ENCODE measurements at places on chromosomes 5 and 9.

- DNase-seq: no peak
Observed at GRCh38 chr5:139856714-139857113, 61.1 kb downstream of the PSD2 start.

DNA sequence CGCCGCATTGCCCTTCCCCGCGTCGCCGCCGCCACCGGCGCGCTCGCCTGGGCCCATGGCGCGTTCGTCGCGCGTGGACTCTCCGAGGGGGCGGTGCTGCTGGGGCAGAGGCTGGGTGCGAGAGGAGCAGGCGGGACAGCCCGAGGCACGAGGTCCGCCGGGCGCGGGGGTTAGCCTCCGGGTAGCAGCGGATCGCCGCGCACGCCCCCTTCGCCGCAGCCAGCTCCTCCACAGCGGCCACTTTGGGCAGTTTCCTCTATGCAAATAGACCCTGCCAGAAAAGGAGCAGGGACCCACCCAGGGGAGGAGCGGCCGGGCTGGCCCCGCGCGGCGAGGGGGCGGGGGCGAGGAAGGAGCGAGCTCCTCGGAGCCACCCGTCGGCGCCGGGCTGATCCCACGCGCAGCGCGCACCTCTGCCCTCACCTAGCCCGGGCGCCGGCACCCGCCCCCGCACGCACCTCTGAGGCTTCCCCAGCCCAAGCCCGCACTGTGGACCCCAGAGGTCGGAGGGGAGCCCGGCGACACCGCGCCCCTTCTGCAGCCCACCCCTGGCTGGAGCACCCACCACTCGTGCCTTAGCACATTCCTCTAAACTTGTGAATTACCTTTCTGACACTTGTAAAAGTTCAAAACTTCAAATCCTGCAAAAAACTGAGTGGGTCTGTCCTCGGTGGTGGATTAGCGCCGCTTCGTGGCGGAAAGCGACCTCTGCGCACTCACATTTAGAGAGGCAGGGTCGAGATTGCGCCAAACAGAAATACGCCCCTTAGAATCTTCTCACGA, at the start of gene COL23A1:
TSS of gene COL23A1 (minus strand) at position 253 of the 783 bp plus-strand sequence.
- peak; percentile 35 for DNase-seq

GRCh38 chr5:14483504-14484157, 98.0 kb upstream of the OTULINL start:
- DNase-seq: no peak

DNA sequence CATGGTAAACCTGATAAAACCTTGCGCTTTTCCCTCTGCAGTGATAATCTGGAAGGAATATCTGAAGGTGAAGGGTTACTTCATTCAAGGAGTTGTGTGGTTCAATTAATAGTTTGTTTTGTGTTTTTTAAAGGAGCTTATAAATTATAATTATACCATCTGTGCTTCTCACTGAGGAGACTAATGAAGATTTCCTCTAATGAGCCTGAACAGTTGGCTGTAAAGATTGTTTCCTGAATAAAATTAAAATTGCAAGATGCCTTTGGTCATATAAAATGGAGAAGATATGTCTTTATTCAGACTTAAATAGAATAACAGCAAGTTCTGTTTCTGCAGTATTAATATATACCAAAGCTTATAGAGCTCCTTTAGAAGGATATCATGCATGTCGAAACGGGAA, 59.9 kb downstream of the GAPVD1 start:
- DNase-seq: no peak

Data from activated gamma-delta T cell (primary cell).